ENCODE measurements at places on chromosomes 6 and 20. TPM values are rescaled to one million over a fixed set of nuclear protein-coding genes. Genes with fewer than 3 reads are reported as not detected.

GRCh38 chr20:23358563-23358906 is 3.4 kb upstream of the GZF1 start:
- DNase-seq: no peak

DNA sequence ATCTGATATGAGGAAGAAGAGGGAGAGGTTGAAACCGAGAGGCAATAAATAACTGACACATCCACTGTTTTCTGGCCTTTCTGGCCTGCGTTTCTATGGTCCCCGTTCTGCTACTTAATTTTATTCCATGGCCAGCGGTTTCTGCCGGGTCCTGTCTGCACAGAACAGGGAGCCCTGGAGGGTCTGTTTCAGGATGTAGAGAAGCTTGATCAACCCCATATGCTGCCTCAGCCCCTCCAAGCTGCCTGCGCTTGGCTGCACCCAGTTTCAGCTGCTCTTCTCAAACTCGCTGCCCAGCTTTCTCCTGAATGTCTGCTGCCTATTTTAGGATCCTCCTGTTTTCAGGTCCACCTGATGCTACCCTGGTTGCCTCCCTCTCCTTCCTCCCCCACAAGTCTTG is 18.5 kb upstream of the PACSIN1 start:
- DNase-seq: no peak

DNA sequence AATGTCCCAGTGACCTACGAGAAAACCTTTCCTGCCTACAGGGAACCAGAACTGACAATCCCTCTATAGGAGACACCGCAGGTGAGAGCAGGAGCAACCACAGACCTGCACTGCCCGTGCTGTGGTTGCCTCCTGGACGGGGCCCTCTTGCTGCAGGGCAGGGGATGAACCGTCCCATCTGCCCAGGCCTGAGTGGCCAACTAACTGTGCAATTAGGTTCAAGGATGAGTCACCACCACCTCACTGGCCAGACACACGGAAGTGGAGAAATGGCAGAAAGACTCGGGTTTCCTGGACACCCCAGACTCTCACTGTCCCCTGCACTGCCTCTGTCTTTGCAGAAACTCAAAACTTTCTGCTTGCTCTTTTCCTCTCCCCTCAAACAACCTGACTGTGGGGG is 13.8 kb upstream of the HLA-G start:
- DNase-seq: no peak

DNA sequence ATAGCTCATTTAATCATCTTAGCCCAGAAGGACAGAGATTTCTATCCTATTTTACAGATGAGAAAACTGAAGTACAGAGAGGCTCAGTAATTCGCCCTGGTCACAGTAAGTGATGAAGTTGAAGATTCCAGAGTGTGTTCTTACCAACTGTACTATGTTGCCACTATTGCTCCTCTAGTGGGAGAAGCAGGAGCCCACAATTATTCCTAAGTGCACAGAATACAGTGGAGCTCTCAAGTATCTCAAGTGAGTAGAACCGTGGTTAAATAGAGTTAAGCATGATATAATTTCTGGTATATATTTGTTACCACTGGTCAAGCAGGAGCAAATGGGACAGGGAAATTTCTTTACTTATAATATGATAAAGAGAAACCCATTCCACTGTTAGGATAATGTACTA is 22.1 kb downstream of the REPS1 start:
- no peak for DNase-seq

DNA sequence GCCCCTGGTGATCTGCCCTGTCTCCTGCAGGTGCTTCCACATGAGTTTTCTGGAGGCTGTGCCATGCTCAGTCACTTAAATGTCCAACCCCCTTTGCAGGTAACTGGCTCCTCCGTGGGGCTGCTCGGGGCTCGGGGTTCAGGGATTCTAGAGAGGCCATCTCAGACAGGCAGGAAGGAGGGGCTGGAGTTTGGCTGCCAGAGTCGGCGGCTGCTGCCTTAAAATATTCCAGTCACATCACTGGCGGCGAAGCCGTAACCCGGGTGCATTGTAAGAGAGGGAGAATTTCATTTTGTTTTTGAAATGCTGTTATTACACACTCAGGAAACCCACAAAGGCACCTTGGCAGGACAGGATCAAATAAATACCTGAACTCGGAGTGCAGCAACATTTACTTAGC is 212.9 kb upstream of the PMEPA1 start:
- no peak for DNase-seq

DNA sequence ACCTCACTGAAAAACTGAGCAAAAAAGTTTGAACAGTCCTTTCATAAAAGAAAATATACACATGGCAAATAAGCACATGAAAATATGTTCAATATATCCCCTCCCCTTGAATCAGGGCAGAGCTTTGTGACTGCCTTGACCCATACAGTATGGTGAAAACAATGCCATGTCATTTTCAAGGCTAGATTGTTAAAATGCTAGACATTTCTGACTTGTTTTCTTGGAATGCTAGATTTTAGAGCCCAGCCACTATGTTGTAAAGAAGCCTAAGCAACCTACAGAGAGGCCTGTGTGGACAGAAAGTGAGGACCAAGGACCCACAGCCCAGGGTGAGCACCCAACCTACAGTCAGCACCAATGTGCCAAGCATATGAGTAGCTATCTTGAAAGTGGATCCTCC is 17.1 kb upstream of the ASF1A start:
- DNase-seq: no peak

GRCh38 chr20:25195962-25196785 is 662 bp downstream of the ENTPD6 start:
- DNase-seq: peak; percentile 58

DNA sequence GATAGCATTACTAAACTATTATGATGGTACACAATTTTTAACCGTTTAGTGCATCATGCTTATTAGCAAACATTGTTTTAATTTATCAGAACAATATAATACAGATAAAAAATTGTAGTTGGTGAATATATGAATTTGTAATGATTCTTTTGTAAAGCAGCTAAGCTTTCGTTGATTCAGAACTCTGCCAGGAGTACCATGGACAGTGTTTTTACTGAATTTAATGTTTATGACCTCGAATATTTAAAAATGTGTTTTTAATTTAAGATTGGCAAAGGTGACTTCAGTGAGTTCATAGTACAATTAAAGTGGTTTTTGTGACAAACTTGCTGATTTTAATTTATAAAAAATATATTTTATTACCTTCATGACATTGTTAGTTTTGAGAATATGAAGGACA is 10.0 kb downstream of the AFDN start:
- no peak for DNase-seq

- DNase-seq: no peak
These were observed 6.3 kb downstream of the ACOT8 start for GRCh38 chr20:45850926-45851325.

DNA sequence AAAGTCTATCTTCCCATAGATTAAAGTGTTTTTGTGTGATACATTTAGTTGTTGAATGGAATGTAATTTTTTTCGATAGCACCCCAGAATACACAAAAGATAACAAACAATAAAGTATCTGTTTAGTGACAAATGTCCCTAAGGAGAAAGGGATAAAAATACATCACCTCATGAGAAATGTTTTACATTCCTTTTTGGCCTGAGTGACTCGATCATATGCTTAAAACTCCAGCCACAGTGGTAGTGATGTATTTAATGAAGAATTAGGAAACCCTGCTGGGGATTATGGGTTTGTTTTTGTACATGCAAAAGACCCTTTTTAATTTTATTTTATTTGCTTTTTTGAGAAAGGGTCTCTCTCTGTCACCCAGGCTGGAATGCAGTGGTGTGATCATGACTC is 4.3 kb upstream of the SGK1 start:
- DNase-seq: no peak

GRCh38 chr6:3195695-3196497 is 31.6 kb downstream of the TUBB2B start:
- no peak for DNase-seq

DNA sequence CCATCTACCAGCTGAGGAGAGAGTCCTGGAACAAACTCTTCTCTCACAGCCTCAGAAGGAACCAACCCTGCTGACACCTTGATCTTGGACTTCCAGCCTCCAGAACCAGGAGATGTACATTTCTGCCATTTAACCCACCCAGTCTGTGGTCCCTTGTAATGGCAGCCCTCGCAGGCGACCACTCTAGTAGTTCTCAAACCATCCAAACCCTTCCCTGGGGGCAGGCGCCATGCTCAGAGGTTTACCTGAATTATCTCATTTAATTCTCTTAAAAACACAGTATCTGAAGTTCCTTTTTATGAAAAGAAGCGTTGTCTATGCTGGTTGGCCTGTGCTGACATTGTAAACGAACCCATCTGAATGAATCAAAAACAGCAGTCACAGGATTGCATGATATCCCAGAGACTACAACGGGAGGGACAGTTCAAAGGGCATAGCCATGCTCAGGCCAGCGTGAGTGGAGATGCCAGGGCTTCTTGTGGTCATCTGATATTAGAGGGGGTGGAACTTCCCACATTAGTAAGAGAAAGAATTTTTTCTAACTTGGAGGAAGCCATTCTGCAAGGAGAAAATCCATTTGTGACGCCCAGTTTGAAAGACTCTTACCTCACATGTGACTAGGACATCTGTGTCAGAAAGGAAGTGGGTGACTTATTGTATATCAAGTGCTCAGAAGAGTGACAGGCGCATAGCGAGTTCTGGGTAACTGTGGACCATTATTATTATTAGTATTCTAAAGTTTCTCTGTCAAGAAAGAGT is 17.2 kb upstream of the TAGAP start:
- DNase-seq: no peak

DNA sequence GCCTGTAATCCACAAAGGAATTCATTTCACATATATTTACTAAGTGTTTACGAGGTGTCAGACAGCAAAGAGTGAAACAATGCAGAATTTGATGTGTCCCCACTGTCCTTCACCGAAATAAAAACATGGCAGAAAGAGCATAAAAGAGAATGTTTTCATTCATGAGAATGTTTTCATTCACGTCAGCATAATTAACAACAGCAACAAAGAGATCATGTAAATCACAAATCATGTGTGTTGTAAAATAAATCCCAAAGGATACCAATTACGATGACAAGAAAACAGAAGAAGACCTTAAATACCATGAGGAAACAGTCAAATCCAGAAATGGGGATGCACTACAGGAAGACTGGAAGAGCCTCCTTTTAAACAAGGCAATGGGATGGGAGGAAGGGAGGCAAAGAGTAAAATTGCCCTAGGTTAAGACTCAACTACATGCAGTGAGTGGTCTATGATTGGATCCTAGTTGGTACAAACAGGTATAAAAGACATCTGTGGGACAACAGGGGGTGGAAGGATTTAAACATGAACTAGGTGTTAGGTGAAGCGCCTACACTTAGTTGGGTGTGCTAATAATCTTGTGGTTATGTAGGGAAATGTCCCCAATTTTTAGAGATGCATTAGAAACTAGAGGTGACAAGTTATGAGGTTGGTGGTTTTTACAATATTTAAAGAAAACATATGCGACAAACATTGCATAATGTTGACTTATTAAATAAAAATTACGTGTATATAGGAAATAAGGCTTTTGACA is 1.5 kb downstream of the ZSCAN31 start:
- DNase-seq: no peak

- DNase-seq: no peak
These were observed 134.7 kb downstream of the WDR27 start for GRCh38 chr6:169566961-169567750.

- peak; percentile 86 for DNase-seq
These were observed 107.1 kb downstream of the BANF2 start for GRCh38 chr20:17806739-17807441.

GRCh38 chr6:56151609-56152224 is 95.7 kb downstream of the COL21A1 start:
- DNase-seq: no peak

- peak; percentile 35 for DNase-seq
These were observed 106.2 kb downstream of the KIF13A start for GRCh38 chr6:17881085-17881858.

DNA sequence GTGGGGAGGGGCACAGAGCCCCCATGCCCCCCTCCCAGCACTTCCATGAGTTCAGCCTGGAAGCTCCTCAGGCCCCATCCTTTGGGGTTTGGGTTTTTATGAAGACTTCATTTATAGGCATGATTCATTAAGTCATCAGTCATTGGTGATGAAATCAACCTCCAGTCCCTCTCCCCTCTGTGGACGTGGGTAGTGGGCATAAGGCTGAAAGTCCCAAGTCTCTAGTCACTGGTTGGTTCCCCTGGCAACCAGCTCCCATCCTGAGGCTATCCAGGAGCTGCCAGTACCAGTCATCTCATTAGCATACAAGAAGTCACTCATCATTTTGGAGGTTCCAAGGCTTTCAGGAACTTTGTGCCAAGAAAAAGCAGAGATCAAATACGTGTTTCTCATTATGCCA is 9.2 kb downstream of the TGM3 start:
- DNase-seq: no peak

DNA sequence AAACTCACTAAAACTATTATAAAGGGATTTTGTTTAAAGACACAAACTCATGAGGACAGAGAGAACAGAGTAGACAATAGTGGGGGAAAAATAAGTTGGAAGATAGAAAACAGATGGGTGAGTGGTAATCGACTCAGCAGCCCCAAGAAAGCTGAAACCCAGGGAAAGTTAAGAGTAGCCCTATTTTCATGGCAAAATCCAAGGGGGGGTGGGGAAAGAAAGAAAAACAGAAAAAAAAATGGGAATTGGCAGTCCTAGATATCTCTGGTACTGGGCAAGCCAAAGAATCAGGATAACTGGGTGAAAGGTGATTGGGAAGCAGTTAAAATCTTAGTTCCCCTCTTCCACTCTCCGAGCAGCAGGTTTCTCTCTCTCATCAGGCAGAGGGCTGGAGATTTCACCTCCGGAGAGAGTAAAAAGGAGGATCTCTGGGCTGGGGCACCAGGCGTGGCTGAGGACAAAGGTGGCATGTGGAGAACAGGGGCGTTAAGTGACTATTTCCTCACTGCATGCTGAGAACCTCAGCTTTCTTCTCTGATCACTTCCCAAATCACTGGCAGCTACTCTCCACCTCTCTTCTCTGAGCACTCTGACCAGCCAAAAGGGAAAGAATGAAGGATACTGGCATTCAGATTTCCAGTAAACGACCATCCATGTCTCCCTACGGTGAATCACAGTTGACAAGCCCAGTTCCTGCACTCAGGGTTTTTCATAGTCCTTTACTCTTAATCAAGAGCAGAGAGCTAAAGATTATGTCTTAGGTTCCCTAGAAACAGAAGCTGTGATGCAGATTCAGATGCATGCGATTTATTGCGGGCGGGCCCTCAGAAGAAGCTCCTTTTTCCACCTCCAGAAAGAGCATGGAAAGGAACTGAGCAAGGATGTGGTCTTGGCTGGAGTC is 7.3 kb upstream of the RNF24 start:
- no peak for DNase-seq

GRCh38 chr6:43203029-43203717 is 21.2 kb downstream of the CUL9 start:
- no peak for DNase-seq

- DNase-seq: no peak
These were observed 23.1 kb upstream of the HMGN3 start for GRCh38 chr6:79257381-79258205.

MYMX gene
- 3.8 TPM for total RNA-seq

HTR1E gene
- total RNA-seq: not detected

RSPH9 gene
- 0.24 TPM for total RNA-seq

ZNF334 gene
- 1.3 TPM for total RNA-seq

BTBD3 gene
- total RNA-seq: 27.3 TPM

KCNK15 gene
- 2.6 TPM for total RNA-seq

HDGFL1 gene
- total RNA-seq: not detected

IRAK1BP1 gene
- total RNA-seq: 2.5 TPM

ZNF391 gene
- total RNA-seq: 2.6 TPM

ULBP2 gene
- 1.1 TPM for total RNA-seq

HSD17B8 gene
- total RNA-seq: 14.3 TPM

C6orf118 gene
- total RNA-seq: not detected

STX11 gene
- 11.4 TPM for total RNA-seq

Measured in left cardiac atrium (tissue), 4 donors.